ENCODE measurements at places on chromosomes 3 and 15. TPM values are rescaled to one million over a fixed set of nuclear protein-coding genes. Genes with fewer than 3 reads are reported as not detected.

Gene GOLGA8O
- total RNA-seq: 0.37 TPM

Gene CX3CR1
- not detected for total RNA-seq

Gene RAD18
- 10.8 TPM for total RNA-seq

Gene SERINC4
- total RNA-seq: not detected

Gene ARPP21
- total RNA-seq: 0.16 TPM

Gene PLA2G4D
- not detected for total RNA-seq

Gene CPN2
- not detected for total RNA-seq

Gene CLCN2
- total RNA-seq: 5.9 TPM

Gene IRAK2
- total RNA-seq: 21.8 TPM

Gene TMEM266
- total RNA-seq: 0.17 TPM

Gene NPRL2
- 12.5 TPM for total RNA-seq

Gene ENTPD3
- 0.05 TPM for total RNA-seq

Gene MNS1
- 3.0 TPM for total RNA-seq

Gene GOLGA8T
- total RNA-seq: 2.0 TPM

Gene ULK3
- total RNA-seq: 34.1 TPM

Gene GOLGA6A
- 0.09 TPM for total RNA-seq

Gene CASR
- total RNA-seq: not detected

Gene RTP4
- total RNA-seq: not detected

Gene CP
- 7.4 TPM for total RNA-seq

Gene SLC9A9
- 0.22 TPM for total RNA-seq

Gene CHST2
- 0.57 TPM for total RNA-seq

Gene KLHL40
- total RNA-seq: not detected

Gene SEMA3G
- total RNA-seq: 0.13 TPM

Gene CMTM8
- 13.0 TPM for total RNA-seq

Gene GYG1
- 34.6 TPM for total RNA-seq

Gene HYKK
- total RNA-seq: 6.1 TPM

Gene UNC13C
- not detected for total RNA-seq

Gene DUOXA2
- total RNA-seq: not detected

Gene FANCD2OS
- not detected for total RNA-seq

Gene PLS1
- 12.0 TPM for total RNA-seq

Gene FSD2
- not detected for total RNA-seq

Gene PLAAT1
- not detected for total RNA-seq

Gene DGKG
- total RNA-seq: 8.8 TPM

Gene EXD1
- total RNA-seq: 0.33 TPM

Gene TIMMDC1
- total RNA-seq: 62.7 TPM

Gene TP63
- total RNA-seq: 0.12 TPM
